ENCODE measurements at places on chromosomes 4 and X. TPM values are rescaled to one million over a fixed set of nuclear protein-coding genes. Genes with fewer than 3 reads are reported as not detected.
A peak's percentile ranks its signal among the peaks of the same experiment; 100 is the strongest.

- H3K27ac ChIP-seq = no peak overlapping the region
- H3K36me3 ChIP-seq = no peaks in the 10 kb centered on the region
- H3K4me3 ChIP-seq = no peak overlapping the region
Measured at GRCh38 chr4:152962150-152962549, 26.0 kb downstream of the FHDC1 start.

DNA sequence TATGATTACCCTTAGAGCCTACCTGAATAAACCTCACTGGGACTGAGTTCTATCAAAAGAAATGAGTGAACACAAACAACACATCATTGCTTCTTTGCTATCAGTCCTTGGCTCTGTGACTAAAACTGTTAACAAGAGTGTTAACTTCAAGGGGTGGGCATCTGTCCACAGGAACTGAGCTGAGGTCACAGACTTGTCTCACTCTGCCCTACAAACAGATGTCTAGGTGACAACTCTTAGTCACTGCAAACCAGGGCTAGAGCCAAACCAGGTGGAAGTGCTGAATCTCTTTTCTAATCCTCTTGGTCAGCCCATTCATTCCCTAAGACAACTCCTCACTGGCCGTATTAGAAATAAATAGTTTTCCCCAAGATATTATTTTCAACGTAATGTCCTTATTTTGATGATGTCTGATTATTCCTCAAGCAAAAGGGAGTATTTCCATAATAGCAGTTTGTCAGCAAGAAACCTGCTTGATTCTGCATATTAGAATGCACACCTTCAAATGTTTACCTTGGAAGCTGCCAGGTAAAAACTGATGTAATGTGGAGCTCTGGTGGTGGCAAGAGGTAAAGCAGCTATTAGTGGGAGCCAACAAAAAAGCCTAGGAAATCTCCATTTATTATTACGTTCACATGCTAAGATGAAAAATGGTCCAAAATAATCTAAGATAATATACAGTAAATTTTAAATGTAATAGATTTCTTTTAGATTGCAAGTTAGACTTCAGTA, 4.0 kb downstream of the COL25A1 start:
- H3K27me3 ChIP-seq = peaks cover 35% of the 10 kb centered on the region
- no peaks in the 10 kb centered on the region for H3K36me3 ChIP-seq
- H3K4me1 ChIP-seq = peaks cover 19% of the 10 kb centered on the region
- H3K4me3 ChIP-seq = no peak overlapping the region
- no peak for DNase-seq

- no peaks in the 10 kb centered on the region for H3K36me3 ChIP-seq
- peaks cover 4% of the 10 kb centered on the region for H3K4me1 ChIP-seq
- no peaks in the 10 kb centered on the region for H3K27me3 ChIP-seq
- no peak for DNase-seq
- H3K4me3 ChIP-seq = no peak overlapping the region
Measured at GRCh38 chr4:150119492-150119891, 41.2 kb downstream of the DCLK2 start.

DNA sequence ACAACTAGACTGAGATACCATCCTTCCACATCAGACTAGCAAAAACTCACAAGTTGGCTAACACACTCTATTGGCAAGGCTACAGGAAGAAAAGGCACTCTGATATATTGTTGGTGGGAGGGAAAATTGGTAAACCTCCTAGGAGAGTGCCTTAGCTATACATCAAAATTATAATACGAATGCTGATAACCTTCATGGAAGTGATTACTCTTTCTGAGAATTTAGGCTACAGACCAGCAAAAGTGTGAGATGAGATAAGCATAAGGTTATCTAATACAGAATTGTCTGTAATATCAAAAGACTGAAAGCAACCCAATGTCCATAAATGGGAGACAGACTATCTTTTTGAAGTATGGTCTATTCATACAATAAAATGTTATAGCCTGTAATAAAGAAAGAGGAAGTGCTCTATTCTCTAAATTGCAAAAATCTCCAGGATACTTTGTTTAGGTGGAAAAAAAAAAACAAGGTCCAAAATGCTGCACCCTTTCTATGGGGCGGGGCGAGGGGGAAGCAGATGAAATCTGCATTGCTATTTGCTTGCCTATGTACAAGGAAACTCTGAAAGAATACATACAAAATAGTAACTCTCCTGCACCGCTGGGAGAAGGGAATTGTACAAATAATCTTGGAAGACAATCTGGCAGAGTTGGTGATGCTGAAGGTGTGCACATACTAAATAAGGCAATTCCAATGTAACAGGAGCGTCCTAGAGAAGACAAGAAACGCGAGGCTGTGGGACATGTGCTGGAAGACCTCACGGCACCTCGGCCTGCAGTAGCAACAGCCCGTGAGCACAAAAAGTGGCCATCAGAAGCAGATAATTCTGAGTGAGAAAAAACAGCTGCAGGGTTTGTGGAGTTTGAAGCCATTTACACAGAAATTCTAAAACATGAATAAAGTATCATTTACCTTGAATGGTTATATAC, 109.7 kb downstream of the AFAP1 start:
- H3K4me3 ChIP-seq = no peak overlapping the region
- no peak for DNase-seq
- no peaks in the 10 kb centered on the region for H3K27me3 ChIP-seq
- H3K4me1 ChIP-seq = peaks cover 10% of the 10 kb centered on the region
- H3K36me3 ChIP-seq = peaks cover 5% of the 10 kb centered on the region
- H3K27ac ChIP-seq = no peak overlapping the region

DNA sequence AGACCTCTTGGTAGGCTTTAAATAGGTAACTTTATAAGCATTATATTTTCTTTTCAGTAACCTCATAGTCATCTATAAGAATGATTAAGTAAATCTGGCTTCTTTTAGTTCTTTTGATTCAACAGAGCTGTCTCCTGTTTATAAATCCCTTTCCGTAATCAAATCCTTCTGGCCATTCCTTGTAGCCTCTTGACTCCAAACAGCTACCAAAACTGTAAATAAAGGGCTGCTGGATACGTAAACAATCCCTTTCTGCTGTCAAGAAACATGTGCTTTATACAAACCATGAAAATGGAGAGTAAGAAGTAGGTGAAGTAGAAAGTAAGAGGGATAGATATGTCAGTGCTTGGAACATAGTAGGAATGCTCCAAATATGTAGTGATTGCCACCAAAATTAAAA, 183.2 kb upstream of the CASK start:
- H3K36me3 ChIP-seq = no peaks in the 10 kb centered on the region
- no peak overlapping the region for H3K4me3 ChIP-seq
- H3K27ac ChIP-seq = no peak overlapping the region
- no peaks in the 10 kb centered on the region for H3K4me1 ChIP-seq
- H3K27me3 ChIP-seq = no peaks in the 10 kb centered on the region

DNA sequence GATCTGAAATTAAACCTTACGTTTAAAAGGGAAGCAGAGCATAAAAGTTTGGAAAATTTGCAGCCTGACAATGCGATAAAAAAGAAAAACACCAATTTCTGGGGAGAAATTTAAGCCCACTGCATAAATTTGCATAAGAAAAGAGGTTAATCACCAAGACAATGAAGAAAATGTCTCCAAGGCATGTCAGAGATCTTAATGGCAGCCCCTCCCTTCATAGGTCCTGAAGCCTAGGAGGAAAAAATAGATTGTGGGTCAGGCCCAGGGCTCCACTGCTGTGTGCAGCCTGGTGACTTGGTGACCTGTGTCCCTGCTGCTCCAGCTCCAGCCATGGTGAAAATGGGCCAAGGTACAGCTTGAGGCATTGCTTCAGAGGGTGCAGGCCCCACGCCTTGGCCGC, 264.0 kb upstream of the CT83 start:
- H3K4me3 ChIP-seq = no peak overlapping the region
- H3K27ac ChIP-seq = no peak overlapping the region
- no peaks in the 10 kb centered on the region for H3K4me1 ChIP-seq
- H3K27me3 ChIP-seq = no peaks in the 10 kb centered on the region

- DNase-seq = no peak
- H3K36me3 ChIP-seq = no peaks in the 10 kb centered on the region
- H3K4me1 ChIP-seq = peaks cover 6% of the 10 kb centered on the region
- peaks cover 51% of the 10 kb centered on the region for H3K27me3 ChIP-seq
Measured at GRCh38 chr4:54110019-54110416, 10.1 kb downstream of the GSX2 start.

- H3K27me3 ChIP-seq = no peaks in the 10 kb centered on the region
- no peak for DNase-seq
- H3K27ac ChIP-seq = no peak overlapping the region
Measured at GRCh38 chr4:14359991-14360390, 642.3 kb upstream of the CPEB2 start.

GRCh38 chr4:52979020-52979419, 116.9 kb downstream of the RASL11B start:
- DNase-seq = no peak
- no peak overlapping the region for H3K27ac ChIP-seq
- peaks cover 14% of the 10 kb centered on the region for H3K4me1 ChIP-seq
- H3K4me3 ChIP-seq = no peak overlapping the region

DNA sequence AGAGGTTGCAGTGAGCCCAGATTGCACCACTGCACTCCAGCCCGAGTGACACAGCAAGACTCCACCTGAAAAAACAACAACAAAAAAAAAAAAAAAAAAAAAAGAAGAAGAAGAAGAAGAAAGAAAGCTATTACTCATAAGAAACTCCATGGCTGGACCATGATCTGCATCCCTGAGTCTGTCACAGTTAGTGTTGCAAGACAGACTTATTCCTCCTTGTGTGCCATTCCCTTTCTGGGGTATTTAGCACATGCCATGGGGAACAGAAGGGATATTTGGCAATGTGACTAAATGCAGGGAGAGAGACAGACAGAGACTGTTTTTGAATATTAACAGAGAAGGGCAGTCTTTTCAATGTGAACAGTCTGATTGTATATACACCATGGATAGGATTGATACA, 16.7 kb upstream of the PDS5A start:
- H3K36me3 ChIP-seq = no peaks in the 10 kb centered on the region
- H3K27ac ChIP-seq = no peak overlapping the region
- no peaks in the 10 kb centered on the region for H3K4me1 ChIP-seq

- H3K36me3 ChIP-seq = no peaks in the 10 kb centered on the region
- no peak overlapping the region for H3K27ac ChIP-seq
- H3K4me3 ChIP-seq = no peak overlapping the region
- no peaks in the 10 kb centered on the region for H3K4me1 ChIP-seq
- H3K27me3 ChIP-seq = no peaks in the 10 kb centered on the region
Measured at GRCh38 chr4:143109376-143109775, 75.3 kb upstream of the USP38 start.

- H3K4me3 ChIP-seq = no peak overlapping the region
- H3K27ac ChIP-seq = no peak overlapping the region
- DNase-seq = no peak
- no peaks in the 10 kb centered on the region for H3K36me3 ChIP-seq
- no peaks in the 10 kb centered on the region for H3K27me3 ChIP-seq
Measured at GRCh38 chr4:126603825-126604224, 1028.9 kb upstream of the INTU start.

DNA sequence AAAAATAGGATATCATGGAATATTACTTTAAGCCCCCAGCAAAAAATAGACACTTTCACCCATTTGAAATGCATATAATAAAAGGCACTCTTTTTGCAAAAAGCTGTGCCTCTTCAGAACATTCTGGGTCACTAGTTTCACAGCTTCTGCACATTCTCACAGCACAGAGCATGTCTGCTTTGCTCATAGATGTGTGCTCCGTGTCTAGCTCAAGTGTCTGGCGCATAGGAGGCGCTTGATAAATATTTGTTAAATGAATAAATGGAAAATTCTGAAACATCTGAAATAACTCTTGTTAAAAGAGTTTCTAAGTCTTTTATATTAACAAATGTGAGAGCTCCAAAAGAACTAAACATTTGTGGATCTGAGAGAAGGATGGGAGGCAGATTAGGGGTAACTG, 275.2 kb downstream of the PTTG2 start:
- no peaks in the 10 kb centered on the region for H3K27me3 ChIP-seq
- no peak overlapping the region for H3K4me3 ChIP-seq
- DNase-seq = no peak
- no peak overlapping the region for H3K27ac ChIP-seq
- no peaks in the 10 kb centered on the region for H3K36me3 ChIP-seq

DNA sequence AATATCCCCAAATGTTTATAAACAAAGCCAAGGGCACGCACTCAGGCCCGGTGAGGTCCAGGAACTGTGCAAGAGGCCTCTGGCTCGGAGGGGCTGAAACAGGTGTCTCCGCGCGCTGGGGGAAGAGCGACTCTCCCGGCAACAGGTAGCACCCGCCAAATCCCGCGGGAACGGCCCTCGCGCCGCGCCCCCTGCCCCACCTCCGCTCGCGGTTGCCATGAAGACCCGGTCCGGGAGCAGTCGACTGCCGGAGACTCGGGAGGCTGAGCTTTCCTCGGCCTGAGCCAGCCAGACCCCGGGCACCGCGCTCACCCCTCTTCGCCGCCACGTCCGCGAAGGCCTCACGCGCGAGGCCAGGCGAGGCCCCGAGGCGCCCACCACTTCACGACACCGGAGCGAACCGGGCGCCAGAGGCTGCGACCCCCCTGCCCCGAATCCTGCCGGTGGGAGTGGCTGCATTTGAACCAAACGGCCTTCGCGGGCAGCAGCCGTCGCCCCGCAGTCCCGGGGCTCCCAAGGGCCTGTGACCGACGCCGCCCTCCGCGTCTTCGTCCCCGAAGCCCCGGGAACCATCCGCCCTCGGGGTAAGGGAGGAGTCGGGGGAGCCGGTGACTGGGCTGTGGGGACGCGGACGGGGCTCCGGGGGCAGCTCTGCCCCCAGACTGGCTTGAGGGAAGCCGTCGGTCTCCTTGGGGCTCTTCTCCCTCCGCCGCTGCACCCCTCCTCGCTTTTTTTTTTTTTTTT, at the start of gene NSUN7:
NSUN7 (plus strand) TSS at position 239 of the 744 bp plus-strand sequence. CDS start 739 bp downstream, outside the sequence.
- H3K4me3 ChIP-seq = peak within 1 kb of the TSS; percentile 26
- H3K27me3 ChIP-seq = peaks cover 33% of the 10 kb centered on the region
- no peak for DNase-seq
- no peaks in the 10 kb centered on the region for H3K36me3 ChIP-seq

DNA sequence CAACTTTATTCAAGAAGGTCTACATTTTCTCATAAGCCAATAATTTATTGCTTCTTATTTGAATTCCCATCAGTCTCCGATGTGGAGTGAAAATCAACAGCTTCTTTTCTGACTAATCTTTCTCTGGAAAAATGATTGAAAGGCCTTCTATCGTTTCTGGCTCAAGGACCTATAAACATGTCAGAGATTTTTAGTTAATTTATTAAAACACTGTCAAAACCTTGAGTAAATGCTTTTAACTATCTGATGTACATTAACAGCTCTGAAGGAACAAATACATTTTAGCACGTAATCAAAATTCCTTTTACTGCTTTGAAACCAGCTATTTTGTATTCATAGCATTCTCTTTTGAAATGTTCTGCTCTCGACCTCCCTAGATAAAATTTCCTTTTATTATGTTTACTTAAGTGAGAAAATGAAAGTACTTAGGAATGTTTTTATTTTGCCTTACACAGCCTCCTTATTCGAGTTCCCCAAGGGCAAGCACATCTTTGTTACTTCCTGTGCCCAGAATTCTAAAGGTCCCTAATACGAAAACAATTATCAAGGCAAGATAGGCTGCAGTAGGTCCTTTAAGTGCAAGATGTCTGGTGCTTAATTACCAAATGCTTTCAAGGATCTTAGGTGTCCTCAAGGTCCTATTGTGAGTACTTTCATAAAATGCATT, 3.1 kb upstream of the ZFX start:
- DNase-seq = no peak
- no peaks in the 10 kb centered on the region for H3K36me3 ChIP-seq
- peak overlapping the region; percentile 66 for H3K27ac ChIP-seq

- H3K27ac ChIP-seq = no peak overlapping the region
- DNase-seq = no peak
- no peak overlapping the region for H3K4me3 ChIP-seq
- peaks cover 7% of the 10 kb centered on the region for H3K27me3 ChIP-seq
- H3K36me3 ChIP-seq = no peaks in the 10 kb centered on the region
- H3K4me1 ChIP-seq = no peaks in the 10 kb centered on the region
Measured at GRCh38 chrX:71872542-71873458, 37.8 kb upstream of the NHSL2 start.

Gene TRIM60
- polyA plus RNA-seq = not detected

Gene PCDH7
- 28.1 TPM for polyA plus RNA-seq

Gene DACH2
- polyA plus RNA-seq = 0.08 TPM

Gene GAGE12E
- not detected for polyA plus RNA-seq

Gene PLXNA3
- polyA plus RNA-seq = 7.6 TPM

Gene DCAF12L2
- not detected for polyA plus RNA-seq

Gene MAGEA1
- polyA plus RNA-seq = not detected
